Occipital lobe (tissue), 3 donors: ENCODE measurements at places on chromosomes 2 and 18.

- no peak for DNase-seq
Observed at GRCh38 chr2:216752855-216753505, 57.6 kb upstream of the IGFBP5 start.

DNA sequence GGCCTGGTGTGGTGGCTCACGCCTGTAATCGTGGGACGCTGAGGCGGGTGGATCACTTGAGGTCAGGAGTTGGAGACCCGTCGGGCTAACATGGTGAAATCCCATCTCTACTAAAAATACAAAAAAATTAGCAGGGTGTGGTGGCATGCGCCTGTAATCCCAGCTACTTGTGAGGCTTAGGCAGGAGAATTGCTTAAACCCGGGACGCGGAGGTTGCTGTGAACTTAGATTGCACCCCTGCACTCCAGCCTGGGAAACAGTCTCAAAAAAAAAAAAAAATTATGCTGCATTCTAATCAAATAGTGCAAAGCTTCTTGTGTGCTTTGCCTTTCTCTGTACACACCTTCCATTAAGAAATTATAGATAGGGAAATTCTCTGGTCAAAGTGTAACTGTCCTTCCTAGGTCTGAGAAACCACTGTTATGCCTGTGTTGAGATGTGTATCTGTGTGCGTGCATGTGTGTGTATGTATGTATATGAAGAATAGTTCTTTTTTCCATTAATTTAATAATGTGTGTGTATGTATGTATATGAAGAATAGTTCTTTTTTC is 2.5 kb downstream of the CD28 start:
- no peak for DNase-seq

- no peak for DNase-seq
Observed at GRCh38 chr2:23286758-23287704, 97.9 kb upstream of the KLHL29 start.

GRCh38 chr18:42401131-42401673 is 446.2 kb downstream of the PIK3C3 start:
- DNase-seq: no peak

GRCh38 chr2:239787538-239788050 is 237.5 kb downstream of the NDUFA10 start:
- no peak for DNase-seq

- no peak for DNase-seq
Observed at GRCh38 chr2:105490956-105491355, 92.1 kb upstream of the FHL2 start.

- DNase-seq: no peak
Observed at GRCh38 chr18:4292696-4293095, 162.4 kb downstream of the DLGAP1 start.
